Airway epithelial cell (primary cell): ENCODE measurements at places on chromosomes 12 and 14. TPM values are rescaled to one million over a fixed set of nuclear protein-coding genes. Genes with fewer than 3 reads are reported as not detected.

Gene ESR2
- 0.05 and 0.71 TPM in 2 replicates for total RNA-seq

Gene REP15
- 0.78 TPM in 1 of 2 replicates, not detected in the other for total RNA-seq

Gene MSRB3
- total RNA-seq: 0.93 and 2.1 TPM in 2 replicates

Gene RPS6KL1
- total RNA-seq: 1.6 and 1.8 TPM in 2 replicates

Gene TBX5
- total RNA-seq: 0.35 and 1.1 TPM in 2 replicates

Gene PLA2G1B
- total RNA-seq: not detected in 2 replicates

Gene OR4K17
- not detected in 2 replicates for total RNA-seq

Gene EMP1
- total RNA-seq: 106 and 181 TPM in 2 replicates

Gene NRXN3
- total RNA-seq: 0.63 and 0.98 TPM in 2 replicates

Gene BATF
- 2.1 and 7.3 TPM in 2 replicates for total RNA-seq

Gene TMEM63C
- total RNA-seq: 22.3 and 28.5 TPM in 2 replicates

Gene LIN7A
- 0.09 and 0.56 TPM in 2 replicates for total RNA-seq

Gene TUNAR
- total RNA-seq: not detected in 2 replicates

Gene KRT82
- not detected in 2 replicates for total RNA-seq

Gene SERPINA5
- not detected in 2 replicates for total RNA-seq
